ENCODE measurements at places on chromosomes 5 and 9.

DNA sequence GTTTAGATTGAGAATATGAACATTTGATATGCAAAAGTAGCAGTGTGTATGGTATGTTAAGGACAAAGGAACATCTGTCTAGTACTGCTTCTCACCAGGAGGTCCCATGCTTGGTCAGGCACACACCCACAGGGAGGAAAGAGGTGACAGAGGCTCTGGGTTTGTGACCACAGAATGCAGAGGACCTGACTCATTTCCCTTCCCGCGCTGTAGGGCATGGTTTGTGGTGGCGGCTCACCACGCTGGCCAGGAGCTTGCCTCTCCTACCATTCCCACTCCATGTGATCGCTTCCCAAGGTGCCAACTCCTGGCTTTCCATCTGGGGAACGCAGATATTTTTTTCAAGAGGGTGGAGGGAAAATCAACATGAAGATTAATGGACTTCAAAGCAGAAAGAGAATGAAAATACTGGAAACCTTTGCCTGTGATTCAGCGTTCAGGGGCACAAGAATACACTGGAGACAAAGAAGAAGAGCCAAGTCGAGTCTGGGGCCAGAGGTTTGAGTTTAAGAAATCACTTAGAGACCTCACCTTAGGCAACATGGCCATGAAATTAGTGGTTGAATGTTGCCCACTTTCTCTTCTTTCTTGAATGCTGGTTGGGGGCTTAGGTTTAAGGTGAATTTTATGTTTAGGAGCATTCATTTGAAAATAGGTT is 477.8 kb downstream of the CCDC171 start:
- no peak for DNase-seq

- no peak for DNase-seq
Observed at GRCh38 chr5:58484505-58484904, 6.7 kb upstream of the GAPT start.

- no peak for DNase-seq
Observed at GRCh38 chr9:21060919-21061561, 16.7 kb downstream of the IFNB1 start.

- DNase-seq, result no peak
Observed at GRCh38 chr5:134207696-134208095, 18.2 kb downstream of the PPP2CA start.

- DNase-seq, result no peak
Observed at GRCh38 chr5:141806626-141807025, 71.6 kb downstream of the PCDH1 start.

GRCh38 chr5:7207979-7208378 is 188.0 kb upstream of the ADCY2 start:
- no peak for DNase-seq

DNA sequence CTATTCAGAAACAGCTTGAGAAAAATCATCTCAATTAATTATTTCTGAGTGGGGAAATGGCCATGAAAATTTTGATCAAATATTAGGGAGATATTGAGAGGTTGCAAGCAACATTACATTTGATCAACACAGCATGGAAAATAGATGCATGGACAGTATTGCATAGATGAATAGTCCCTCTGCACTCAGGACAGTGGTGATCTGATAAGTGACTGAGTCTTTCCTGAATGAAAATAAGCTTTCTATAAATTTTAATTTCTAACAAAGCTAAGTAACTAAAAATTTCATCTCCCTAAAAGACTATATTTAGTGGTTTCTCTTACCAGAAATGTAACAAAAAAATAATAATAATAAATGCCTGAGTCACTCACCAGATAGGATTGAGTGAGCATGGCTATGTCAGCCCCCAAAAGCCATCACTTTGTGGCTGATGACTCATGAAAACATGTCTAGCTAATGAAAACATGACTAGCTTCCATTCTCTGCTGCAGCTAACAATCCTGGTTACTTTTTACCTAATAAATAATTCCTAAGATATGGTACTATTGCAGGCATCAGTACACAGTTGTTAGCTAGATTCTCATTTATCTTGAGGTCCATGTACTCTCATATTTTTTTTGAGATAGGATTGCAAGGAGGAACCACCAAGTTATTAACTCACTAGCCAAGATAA is 1294.8 kb upstream of the ACO1 start:
- DNase-seq, result no peak
